ENCODE measurements at places on chromosomes 16 and 17.

- DNase-seq, result no peak
Measured at GRCh38 chr17:68867759-68868516, 87.3 kb downstream of the ABCA8 start.

- DNase-seq, result no peak
Measured at GRCh38 chr17:49443862-49444261, 29.2 kb upstream of the PHB1 start.

- DNase-seq, result no peak
Measured at GRCh38 chr16:77304877-77305276, 105.7 kb downstream of the SYCE1L start.

DNA sequence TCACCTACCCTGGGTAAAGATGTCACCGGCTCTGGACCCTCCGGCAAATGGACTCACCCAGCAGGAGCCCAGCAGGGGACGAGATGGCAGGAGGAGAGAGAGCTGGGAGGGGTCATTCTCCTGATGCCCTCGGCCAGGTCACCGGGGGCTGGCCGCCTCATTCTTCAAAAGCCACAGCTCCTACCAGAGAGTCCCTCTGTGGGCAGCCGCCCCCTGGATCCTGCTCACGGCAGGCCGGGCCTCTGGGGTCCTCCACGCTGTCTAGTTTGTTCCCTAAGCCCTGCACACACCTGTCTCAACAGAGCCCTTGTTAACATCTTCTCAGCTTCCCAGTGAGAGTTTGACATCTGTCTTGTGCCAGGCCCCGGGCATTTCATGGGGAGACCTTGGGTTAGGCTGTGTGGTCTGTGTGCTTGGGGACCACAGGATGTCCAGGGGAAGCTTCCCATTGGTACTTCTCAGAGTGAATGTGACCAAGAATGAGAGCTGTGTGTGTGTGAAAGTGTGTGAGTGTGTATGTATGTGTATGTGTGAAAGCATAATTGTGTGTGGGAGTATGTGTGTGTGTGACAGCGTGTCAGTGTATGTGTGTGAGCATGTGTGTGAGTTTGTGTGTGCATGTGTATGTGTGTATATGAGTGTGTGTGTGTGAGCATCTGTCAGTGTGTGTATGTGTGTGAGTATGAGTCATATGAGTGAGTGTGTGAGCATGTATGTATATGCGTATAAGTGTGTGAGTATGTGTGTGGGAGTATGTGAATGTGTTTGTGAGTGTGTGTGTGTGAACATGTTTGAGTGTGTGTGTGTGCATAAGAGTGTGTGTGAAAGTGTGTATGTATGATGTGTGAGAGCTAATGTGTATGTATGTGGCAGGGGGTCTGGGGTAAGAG is 65.5 kb upstream of the BCO1 start:
- DNase-seq, result no peak

DNA sequence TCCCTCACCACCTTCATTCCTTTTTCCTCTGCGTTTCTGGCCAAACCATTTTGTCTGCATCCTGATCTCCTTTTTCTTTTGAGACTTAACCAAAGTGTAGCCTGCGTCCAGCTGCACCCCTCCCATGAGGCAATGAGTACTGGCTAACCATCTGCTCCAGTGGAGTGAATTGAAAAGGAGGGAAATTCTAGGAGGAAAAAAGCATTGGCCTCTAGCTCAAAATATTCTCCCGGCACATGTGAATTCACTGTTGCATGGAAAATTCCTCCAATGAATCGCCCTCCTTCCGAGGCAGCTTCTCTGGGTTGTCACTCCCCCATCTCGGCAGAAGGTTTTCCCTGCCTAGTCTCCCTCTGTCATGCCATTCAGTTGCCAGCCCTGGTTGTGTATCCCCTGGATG is 5.6 kb downstream of the RAP1GAP2 start:
- no peak for DNase-seq

GRCh38 chr17:81792675-81793615 is 11.0 kb upstream of the GCGR start:
- DNase-seq, result no peak

GRCh38 chr17:15078570-15078969 is 186.6 kb downstream of the PMP22 start:
- no peak for DNase-seq

- DNase-seq, result no peak
Measured at GRCh38 chr16:71637398-71637797, 11.4 kb downstream of the MARVELD3 start.

GRCh38 chr16:85245307-85246172 is 133.3 kb upstream of the CIBAR2 start:
- DNase-seq, result no peak

DNA sequence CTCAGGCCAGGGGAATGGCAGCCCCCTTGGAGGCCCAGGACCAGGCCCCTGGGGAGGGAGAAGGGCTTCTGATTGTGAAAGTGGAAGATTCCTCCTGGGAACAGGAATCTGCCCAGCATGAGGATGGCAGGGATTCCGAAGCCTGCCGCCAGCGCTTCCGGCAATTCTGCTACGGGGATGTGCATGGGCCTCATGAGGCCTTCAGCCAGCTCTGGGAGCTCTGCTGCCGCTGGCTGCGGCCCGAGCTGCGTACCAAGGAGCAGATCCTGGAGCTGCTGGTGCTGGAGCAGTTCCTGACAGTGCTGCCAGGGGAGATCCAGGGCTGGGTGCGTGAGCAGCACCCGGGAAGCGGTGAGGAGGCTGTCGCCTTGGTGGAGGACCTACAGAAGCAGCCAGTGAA is 2.4 kb downstream of the ZNF213 start:
- DNase-seq, result no peak

DNA sequence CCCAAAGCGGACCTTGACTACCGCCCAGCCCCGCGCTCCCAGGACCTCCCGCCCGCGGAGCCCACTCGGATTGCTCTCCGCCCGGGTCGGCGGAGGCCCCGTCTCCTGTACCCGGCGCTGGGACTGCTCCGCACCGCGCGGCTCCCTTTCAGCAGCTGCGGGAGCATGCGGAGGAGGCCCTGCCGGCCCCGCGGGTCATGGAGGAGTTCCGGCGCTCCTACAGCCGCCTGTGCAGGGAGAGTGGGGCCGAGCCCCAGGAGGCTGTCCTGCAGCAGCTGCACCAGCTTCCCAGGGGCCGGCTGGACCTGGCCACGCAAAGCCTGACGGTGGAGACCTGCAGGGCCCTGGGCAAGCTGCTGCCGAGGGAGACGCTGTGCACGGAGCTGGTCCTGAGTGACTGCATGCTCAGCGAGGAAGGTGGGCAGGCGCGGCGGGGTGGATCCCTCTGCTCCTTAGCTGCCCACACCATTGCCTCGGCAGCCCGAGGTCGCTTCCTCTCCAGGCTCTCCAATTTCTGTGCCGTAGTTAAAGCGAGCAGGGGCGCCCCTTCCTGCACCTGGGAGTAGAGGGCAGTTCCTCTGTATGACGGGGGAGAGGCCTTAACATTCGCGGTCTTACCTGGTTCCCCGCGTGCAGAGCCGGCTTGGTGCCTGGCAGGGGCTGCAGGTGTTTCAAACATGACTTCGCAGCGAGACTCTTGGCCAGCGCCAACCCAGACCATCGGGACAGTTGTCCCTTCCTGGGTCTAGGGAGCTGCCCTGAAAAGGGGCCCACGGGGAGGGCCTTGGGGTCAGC is 539 bp downstream of the LRRC45 start:
- DNase-seq, result no peak

GRCh38 chr16:2072926-2073325 is 25.1 kb downstream of the TSC2 start:
- DNase-seq, result no peak

- DNase-seq, result no peak
Measured at GRCh38 chr17:79388556-79389295, 222.1 kb downstream of the RBFOX3 start.

DNA sequence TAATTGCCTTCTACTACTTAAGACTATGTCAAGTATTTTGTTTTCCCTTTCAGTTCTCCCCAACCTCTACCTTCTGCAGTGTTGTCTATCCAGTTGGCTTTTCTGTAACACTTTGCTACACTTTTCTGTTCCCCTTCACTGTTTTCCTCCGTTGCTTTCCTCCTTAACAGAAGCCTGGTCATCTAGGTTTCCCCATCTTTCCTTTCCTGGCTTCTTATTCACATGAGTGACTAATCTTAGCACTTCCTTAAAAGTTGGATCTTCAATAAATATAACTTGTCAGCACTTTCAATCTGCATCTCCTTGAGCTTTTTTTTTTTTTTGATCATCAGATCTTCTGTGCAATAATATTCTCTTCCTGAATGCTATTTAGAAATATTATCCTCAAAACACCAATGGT is 2.8 kb upstream of the SLFN11 start:
- no peak for DNase-seq

GRCh38 chr16:29806099-29806579 is at the start of gene MAZ:
MAZ (plus strand) TSS chr16:29806529; CDS start chr16:29806702, 173 bp downstream.
- DNase-seq, result no peak

DNA sequence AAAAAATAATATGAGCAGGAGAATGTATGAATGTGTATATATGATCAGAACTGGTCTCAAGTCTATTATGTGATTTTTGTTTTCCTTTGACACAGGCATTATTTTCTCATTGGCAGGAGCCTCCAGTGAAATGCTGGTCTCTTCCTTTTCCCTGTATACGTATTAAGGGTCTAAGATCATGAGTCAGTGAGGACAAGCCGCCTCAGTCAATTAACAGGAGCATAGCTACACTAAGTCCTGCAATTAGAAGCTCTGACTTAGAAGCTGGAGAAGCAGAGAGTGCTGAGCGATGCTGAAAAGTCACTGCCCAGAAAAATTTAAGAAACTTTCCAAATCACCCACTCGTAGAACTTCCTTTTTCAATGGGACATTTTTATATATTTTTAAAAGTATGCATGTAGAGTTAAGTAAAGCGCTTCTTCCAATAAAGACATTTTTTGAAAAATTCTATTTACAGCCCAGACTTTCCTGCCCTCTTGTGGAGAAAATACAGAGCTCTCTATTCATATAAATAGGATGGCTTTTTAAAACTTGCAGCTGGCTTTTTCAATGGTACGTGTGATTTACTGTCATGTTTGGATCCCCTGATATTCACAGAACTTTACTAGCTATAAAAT is 70.2 kb upstream of the PSMD7 start:
- DNase-seq, result no peak

Data from mesenteric fat pad (tissue), 1 donor.